ENCODE measurements at places on chromosomes 2 and 18.

DNA sequence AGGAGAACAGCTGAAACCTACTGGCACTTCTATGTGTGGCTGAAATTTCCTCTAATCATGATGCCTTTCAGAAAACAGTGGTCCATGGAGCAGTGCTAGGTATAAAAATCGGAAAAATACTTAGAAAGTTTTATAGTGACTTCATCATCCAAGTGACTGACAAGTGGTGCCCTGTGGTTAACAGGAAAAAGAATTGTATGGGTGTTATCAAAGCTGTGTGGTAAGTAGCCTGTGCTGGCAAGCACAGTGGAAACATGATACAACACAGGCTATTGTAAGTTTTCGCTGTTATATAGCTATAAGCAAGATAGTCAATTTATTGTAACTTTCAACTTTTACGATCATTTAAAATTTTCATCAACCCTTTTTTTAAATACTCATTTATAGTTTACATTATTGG lies 1599.7 kb upstream of the ZEB2 start:
- no peak for DNase-seq

DNA sequence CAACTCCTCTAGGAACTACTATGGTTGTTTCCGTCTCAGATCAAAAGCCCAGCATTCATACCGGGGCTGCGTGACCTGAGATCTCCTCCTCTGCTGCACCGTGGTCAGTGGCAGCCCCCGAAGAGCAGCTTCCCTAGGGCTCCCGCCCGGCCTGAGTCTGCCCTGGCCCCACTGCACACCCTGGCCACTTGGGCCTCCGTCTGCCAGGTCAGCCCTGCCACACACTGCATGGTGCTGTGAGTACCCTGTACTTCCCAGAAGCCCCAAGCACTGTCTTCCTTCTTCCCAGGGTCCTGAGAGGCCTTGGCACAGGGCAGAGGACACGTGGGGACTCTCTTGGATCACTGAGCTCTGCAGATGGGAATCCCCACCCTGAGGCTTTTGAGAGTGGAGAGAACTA lies 81.5 kb upstream of the GPC1 start:
- DNase-seq: no peak

GRCh38 chr18:2655178-2655953 lies at the start of gene SMCHD1:
TSS of gene SMCHD1 (plus strand) at chr18:2655726. CDS start at chr18:2656076, 350 bp downstream.
- DNase-seq: peak; percentile 93

DNA sequence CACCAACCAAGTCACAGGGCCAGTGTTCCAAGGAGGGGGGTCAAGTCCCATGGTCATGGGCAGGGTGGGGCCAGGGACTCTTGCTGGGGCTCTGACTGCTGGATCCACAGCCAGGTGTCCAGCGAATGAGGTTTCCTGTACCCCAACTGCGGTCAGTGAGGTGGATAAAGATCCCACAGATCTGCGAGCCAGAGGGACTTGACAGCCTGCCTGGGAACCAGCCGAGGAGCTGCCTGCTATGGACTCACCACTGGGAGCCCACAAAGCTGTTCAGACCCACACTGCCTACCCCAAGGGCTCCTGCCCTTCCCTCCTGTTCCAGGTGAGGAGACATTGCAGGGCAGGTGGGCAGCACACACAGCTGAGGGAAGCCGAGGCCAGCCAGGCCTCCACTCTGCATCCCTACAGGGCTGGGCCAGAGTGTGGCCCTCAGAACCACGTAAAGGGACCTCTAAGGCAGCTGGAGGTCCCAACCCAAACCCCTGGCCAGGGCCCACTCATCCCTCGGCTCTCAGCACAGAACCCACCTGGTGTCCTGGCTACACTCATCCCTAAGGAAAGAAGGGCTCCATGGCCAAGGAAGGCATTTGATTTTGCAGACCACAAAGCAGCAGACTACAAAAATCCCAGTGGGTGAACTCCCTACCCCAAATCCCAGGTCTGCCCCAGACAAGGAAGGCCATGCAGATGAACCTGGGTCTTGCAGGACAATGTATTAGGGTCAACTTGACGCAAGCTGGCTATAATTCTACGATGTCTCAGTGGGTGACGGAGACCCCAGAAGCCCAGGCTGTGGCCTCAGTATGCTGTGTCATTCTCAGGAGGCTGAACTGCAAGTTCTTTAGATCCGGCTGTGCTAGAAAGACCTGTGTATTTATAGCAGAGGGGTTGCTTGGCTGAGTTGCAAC lies 209.2 kb downstream of the MGAT5 start:
- DNase-seq: no peak

DNA sequence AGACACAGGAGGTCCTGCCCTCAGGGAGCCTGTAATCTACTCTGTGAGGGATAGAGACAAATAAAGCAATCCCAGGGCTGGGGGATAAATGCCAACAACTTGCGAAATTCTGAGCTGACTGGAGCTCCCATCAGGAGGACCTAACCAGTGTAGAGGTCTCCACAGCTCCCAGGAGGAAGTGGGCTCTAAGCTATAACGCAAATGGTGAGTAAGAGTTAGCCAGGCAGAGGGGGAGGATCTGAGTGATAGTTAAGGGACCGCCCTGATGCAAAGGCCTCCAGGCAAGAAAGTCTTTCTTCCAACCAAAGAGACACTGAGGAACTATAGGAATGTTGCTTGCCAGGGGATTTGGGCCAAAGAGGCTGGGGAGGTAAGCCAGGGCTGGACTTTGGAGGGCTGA lies 16.0 kb upstream of the ZNF532 start:
- no peak for DNase-seq

DNA sequence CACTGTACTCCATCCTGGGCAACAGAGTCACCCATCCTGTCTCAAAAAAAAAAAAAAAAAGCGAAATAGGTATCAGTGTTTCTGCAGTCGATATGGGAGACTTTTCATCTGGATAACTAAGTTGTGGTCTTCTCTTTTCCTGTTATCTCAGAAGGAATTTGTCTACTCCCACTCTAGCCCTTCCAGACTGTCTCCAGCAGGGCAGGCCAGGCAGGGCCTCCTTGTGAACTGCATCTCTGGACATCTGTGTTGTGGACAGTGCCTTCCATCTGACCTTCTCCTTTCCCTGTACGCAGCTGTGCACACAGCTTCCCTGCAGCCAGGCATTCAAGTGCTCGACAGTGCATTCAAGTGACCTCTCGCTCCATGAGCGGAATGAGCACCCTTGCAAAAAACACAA lies 110.2 kb downstream of the CABLES1 start:
- no peak for DNase-seq

DNA sequence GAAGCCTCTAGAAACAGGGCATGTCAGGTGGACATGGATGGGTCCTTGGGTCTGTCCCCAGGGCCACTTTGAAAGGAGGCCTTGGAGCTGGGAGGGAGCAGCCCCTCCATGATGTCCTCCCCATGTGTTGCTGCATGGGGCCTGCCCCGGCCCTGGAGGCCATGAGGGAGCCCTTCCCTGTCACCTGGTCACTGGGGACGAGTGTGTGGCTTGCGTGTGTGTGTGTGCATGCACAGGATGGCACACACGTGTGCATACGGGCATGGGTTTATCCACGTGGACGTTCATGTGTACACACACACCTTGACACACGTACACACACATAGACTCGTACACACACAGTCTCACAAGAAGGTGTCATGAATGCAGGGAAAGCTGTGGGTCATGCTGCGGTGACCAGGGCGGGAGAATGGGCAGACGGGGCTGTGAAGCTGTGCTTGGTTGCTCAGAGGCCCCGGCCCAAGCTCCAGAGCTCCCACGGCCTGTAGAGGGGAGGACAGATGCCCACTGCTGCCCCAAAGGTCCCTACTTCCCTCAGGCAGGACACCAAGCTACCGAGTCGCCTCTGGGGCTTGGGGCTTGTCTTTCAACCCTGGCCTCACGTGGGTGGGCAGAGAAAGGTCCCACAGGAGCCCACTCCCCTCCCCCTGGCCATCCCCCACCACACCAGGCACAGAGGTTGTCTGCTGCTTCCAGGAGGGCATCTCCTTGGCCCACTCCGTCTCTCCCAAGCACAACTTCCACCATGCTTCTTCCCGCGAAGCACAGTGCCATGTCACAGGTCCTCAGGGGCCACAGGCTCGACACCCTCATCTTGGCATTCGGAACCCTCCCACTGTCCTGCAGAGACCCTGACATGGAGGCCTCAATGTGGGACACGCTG lies 42.3 kb upstream of the GPC1 start:
- DNase-seq: no peak

DNA sequence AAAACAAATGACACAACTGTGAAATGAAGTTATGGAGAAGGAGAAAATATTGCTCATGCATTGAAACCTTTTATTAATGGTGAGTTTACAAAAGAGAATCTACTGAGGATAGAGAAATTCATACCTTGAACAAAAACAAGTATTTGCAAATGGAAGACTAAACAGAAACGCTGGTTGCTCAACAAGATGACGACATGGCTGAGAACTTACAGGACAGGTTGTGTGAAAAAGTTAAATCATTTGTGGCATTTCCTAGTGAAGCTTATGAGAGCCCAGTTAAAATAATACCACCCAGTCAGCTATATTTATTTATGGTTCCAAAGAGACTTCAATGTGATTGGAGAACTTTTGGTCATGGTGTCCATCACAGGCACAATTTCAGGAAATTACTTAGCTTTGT lies 148.6 kb upstream of the PKDCC start:
- DNase-seq: no peak

DNA sequence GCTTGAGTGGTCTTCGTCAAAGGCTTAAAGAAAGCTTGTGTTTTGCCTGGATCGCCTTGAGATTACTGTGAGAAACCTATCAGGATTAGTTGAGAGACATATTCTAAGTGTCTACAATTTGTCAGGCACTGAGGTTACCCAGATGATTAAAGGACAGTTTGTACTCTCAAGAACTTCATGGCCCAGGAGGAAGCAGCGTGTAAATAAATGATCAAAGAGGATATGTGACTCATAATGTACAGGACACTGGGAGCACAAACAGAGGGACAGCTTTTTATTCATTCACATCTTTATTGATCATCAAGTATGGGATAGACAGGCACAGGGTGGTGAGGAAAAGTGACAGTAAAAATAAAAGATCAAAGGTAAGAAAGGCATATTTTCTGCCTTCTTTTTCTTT lies 152.6 kb upstream of the FSHR start:
- DNase-seq: no peak

DNA sequence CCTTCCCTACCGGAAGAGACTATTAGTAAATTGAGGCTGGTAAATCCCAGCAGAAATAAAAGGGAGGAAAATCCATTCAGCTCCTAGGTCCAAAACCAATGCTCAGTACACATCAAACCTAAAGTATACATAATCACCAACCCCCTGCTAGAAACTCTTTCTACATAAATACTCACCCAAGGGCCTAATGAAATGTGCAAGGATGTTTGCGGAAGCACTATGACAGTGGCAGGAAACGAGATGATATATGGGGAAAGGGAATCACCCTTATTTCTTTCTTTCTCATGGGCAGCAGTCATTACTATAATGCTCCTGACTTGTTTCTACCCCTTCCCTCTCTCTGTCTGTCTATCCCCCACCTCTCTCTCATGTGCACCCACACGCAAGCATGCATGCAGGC lies 1.3 kb upstream of the SCTR start:
- DNase-seq: no peak

DNA sequence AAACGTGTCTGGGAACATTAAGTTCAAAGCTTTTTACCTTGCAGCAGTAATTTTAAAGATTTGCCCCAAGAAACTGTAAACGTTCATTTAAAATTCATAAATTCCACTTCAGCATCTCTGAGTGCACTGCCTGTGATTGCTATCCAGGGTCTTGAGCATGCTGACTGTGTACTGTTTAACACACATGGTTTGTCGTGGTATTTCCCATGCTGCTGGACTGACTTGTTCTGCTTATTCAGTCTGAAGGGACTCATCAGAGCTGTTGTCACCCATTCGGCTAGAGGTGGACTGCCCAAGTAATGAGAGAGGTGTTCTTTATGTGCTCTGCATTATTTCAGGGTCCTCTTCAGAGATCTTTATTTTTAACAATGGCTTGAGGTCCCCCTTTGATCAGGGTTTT lies 53.1 kb downstream of the RHBDD1 start:
- no peak for DNase-seq

DNA sequence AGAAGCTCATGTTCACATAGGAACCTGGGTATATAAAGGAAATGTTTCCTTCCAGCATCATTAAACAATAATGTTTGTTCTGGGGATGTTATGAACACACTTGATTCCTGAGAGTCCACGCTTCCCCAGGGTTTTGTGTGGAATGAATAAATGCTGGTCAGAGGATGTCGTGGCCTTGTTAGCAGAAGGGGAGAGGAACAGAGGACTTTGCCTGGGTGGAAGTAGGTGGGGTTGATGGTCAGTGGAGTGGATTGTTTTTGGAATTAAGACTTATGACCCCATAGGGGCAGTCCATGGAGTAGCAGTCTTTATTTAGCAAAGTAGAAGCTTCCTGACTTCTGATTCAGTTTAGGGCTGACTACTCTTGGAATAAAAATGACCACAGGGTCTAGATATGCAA lies 139.6 kb downstream of the MYO1B start:
- no peak for DNase-seq

DNA sequence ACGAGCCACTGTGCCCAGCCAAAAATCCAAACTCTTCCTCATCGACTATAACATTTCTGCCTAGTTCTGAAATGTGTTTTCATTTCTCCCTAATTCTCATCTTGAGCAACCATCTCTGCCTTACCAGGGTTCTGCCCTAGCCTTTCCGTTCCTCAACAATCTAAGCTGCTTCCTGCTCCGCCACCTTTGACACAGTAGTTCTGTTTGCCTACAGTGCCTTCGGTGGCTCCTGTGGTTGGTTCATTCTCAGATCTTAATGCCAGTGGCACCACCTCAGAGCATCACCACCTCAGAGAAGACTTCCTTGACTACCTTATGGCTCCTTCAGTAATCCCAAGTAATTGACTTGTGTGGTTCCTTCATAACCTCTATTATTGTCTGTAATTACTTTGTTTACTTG lies 3.8 kb downstream of the SOCS6 start:
- no peak for DNase-seq

DNA sequence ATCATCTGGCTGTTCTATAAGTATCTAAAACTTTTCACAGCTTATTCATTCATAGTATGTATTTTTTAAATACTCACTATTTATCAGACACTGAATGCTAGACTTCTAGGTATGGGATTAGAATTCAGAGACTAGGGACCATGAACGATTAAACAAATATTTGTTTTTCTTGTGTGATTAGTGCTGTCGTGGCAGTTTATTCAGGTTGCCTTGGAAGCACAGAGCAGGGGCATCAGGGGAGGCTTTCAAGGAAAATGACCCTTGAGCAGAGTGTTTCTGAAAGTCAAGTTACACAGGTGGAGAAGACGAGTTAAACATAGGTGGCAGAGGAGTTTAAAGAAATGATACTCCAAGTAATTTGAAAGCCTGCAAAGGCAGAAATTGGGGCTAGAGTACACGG lies 5.7 kb downstream of the SPOPL start:
- no peak for DNase-seq

- no peak for DNase-seq
Observed at GRCh38 chr2:3390041-3390440, 10.5 kb downstream of the TRAPPC12 start.

GRCh38 chr2:190215620-190216019 lies 104.0 kb downstream of the HIBCH start:
- DNase-seq: no peak
